ENCODE measurements at places on chromosomes 13 and 19.

DNA sequence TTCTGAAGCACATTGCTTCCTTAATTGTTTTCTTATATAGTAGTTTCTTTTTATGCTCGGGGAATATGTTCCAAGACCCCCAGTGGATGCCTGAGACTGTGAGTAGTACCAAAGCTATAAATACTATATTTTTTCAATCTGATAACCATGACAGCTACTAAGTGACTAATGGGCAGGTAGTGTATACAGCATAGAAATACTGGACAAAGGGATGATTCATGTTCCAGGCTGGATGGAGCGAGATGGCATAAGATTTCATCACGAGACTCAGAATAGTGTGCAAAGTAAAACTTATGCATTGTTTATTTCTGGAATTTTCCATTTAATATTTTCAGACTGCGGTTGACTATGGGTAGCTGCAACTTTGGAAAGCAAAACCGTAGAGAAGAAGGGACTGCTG is 47.9 kb upstream of the OLFM4 start:
- DNase-seq, result no peak

- peak; percentile 76 for DNase-seq
Measured at GRCh38 chr19:46661735-46662592, 982 bp upstream of the DACT3 start.

- no peak for DNase-seq
Measured at GRCh38 chr19:46492841-46493235, 2.8 kb downstream of the PNMA8B start.

DNA sequence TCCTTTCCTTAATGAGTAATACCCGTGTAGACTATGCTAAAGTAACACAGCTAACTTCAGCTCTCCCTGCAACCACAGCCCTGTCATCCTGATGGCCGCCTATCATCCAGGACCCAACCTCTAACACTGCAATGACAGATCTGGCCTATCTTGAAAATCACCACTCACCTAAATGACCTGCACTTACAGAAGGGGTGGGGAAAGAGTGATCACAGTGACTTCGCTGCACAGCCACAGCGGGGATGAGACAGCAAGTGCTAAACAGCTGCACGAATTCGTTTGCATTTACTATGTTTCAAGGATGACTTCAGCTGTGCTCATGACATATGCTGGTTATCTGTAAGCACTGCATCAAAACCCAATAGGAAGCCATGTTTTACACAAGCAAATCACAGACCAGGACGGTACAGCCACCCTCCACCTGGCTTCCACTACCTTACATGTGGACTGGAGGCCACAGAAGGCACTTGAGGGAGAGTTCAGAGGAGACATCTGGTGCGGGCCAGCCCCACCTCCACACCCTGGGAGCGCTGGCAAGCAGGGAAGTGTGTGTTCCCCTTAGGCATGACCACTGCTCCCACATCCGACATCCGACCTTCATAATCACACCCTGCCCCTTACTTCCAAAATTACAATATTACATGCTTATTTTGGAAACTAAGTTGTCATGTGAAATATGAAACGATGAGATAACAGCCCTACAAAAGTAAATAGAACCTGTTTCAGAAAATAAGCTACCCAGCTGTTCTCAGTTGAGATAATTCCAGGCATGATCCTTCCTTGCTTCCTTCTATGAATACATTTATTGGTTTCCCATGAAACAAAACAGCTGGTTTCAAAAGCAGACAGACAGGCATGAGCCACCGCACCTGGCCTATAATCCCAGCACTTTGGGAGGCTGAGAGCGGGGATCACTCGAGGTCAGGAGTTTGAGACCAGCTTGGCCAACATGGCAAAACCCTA is 95.7 kb downstream of the STK24 start:
- peak; percentile 53 for DNase-seq

GRCh38 chr13:20998649-20999415 is 62.6 kb downstream of the LATS2 start:
- no peak for DNase-seq

- no peak for DNase-seq
Measured at GRCh38 chr13:56352361-56352760, 788.4 kb upstream of the PRR20A start.

DNA sequence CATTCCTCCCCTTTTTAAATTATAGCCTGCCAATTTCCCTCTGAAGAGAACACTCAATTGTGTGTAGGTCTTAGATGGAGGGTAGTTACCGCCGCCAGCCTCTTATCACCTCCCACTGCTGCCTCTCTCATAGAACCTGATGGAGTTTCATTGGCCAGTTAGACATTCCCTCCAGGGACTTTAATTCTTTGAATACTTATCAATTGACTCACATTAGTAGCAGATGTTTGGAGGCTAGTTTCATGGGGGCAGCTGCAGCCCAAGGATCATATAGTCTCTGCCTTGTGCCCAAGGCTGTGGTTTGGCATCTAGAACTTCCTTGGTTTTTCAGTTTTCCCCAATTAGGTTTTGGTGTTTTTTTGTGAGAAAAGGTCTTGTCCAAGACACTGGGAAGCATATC is 318.9 kb upstream of the HTR2A start:
- DNase-seq, result no peak

GRCh38 chr19:33273881-33274662 is 28.3 kb downstream of the CEBPA start:
- DNase-seq, result peak; percentile 49

DNA sequence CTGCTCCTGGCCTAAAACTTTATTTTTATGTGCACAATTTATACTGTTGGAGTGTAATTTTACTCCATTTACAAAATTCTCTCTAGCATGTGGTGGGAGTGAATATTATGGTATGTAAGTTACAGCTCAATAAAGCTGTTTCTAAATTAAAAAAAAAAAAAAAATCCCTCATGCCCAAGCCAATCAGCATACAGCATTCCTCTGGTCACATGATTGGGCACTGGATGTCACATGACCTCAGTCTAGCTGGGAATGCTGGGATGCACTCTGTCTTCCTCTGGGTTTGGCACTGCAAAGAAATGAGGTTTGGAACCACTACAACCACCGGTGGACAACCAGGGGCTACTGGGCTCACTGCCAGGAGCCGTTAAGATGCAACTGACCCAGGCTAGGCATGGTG is 67.6 kb downstream of the ZNF557 start:
- no peak for DNase-seq

DNA sequence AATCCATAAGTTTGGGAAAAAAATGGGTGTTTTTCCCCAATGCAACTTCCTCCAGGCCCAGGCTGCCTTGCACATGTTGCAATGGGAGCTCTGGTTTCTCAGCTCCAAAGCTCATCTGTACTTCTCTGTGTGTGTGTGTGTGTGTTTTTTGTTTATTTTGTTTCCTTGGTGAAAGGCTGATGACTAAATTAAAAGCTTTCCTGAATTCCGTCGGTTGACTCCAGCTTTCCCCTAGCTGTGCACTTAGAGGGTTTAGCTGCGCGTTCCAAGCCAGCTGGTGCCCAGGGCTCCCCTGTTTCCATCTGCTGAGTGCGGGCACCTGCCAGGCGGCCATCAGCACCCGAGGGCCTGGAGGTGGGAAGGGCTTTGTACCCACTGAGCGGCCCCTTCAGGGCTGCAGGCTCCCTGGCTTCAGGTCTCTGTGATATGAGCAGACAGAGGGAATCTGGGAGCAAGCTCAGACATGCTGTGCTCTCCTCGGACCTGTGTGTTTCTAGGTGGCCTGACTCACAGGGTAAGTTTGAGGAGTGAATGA is 129.1 kb upstream of the SOX1 start:
- DNase-seq, result no peak

GRCh38 chr19:5143471-5144411 is 174.8 kb downstream of the KDM4B start:
- DNase-seq, result no peak

DNA sequence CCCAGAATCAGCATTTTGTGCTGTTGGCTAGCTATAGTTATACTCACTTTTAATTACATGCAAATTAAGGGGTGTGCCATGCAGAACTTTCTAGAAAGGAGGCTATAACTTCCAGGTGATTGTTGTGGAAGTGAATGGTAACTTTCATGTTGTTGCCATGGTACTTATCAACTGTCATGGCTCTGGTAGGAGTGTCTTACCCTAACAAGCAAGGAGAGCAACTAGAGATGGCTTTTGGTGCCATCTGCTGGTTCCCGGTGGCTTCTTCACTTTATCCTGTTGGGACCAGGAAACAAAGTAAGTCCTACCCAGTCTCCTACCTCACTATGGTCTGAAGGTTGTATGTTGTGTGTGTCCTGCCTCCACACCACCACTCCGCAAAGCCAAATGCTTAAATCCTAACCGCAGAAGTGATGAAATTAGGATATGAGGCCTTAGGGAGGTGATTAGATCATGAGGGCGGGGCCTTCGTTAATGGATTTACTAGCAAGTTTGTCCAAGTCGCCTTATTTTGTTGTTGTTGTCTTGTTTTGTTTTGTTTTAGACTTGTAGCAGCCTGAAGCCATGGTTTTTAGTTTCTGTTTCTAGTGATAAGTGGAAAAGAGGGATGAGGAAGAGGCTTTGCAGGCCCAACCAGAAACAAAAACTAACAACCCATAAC is 22.6 kb downstream of the FBXL12 start:
- DNase-seq, result peak; percentile 87

- no peak for DNase-seq
Measured at GRCh38 chr13:102726430-102726829, 31.6 kb upstream of the METTL21C start.

DNA sequence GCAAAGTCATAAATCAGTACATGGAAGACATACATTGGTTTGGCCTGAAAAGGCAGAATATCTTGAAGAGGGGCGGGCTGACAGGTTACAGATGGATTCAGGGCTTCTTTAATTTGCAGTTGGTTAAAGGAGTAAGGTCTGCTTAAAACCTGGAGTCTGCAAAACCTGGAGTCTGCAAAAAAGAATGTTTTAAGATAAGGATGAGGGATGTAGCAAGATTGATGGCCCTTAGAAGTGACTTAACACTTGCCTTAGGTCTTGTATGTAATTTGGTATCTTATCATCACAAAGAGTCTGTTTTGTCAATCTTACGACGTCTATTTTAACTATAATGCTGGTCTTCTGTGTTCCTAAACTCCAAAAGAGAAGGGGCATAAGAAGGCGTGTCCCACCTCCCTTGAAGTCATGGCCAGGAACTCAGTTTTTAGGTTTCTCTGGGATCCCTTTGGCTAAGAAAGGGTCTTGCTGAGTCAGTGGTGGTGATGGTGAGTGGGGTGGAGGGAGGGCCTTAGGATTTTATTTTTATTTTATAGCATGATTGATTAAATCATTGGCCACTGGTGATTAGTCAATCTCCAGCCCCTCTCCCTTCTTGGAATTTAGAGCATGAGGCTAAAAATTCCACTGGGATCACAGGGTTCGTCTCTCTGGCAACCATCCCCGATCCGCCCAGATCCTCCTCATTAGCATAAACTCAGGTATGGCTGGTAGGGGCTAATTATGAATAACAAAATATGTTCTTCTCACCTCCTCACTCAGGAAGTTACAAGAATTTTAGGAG is 10.1 kb upstream of the HAS1 start:
- no peak for DNase-seq

DNA sequence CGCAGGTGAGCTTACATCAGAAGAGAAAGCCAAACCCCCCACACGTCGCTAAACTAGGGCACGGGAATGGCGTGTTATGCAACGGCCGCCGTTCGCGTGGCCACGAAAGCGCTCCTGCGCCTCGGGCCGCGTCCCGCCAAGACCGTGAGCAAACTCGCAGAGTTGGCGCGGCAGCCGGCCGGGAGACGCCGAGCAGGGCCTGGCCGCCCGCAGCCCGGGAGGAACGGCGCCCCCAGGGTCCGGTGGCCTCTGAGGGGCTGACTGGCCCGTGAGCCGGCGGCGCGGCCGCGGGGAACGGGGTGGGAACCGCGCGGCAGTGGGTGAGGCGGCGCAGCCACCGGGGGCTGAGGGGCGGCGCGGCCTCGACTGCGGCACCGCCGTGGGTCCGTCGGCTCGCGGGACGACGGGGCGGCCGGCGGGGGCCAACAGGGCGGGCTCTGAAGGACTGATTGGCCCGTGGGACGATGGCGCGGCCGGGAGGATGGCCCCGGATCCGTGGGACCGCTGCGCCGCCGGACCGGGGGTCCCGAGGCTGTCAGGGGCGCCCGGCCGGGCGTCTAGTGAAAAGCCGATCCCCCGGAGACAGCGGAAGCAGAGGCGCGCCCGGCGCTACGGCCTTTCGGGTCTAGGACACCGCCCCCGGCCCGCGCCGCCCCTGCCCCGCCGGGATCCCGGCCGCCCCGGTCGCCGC is 903 bp downstream of the LATS2 start:
- DNase-seq, result peak; percentile 7

GRCh38 chr19:28210886-28211285 is 1002.1 kb downstream of the UQCRFS1 start:
- DNase-seq, result no peak

- DNase-seq, result no peak
Measured at GRCh38 chr13:61989978-61990377, 574.3 kb upstream of the PCDH20 start.

DNA sequence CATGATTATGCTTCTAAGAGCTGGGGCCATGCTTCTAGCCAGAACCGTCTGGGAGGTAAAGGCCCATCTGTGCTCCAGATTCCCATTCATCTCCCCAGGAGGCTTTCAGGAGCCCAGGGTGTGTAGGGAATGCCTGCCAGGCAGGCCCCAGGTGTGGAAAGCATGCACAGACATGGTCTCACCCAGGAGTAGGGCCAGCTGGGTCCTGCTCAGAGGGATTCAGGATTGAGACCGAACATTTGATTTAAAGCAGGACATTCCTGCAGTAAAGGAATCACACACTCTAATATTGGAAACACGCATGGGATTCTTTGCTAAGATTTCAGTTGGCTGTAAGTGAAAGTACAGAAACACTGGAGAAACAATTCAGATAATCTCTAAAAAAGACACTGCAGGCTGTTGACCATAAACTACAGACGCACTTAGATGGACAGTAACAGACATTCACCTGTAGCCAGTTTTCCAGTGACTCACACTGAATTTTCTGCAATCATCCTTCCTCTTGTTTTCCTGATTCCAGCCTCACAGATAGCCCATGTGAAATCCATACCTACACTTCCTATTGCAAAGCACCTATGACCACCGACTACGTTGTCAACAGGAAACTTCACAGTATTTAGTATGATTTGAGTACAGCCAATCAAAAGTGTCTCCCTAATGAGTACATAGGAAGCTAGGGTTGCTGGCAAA is 257.8 kb downstream of the TBC1D4 start:
- no peak for DNase-seq

DNA sequence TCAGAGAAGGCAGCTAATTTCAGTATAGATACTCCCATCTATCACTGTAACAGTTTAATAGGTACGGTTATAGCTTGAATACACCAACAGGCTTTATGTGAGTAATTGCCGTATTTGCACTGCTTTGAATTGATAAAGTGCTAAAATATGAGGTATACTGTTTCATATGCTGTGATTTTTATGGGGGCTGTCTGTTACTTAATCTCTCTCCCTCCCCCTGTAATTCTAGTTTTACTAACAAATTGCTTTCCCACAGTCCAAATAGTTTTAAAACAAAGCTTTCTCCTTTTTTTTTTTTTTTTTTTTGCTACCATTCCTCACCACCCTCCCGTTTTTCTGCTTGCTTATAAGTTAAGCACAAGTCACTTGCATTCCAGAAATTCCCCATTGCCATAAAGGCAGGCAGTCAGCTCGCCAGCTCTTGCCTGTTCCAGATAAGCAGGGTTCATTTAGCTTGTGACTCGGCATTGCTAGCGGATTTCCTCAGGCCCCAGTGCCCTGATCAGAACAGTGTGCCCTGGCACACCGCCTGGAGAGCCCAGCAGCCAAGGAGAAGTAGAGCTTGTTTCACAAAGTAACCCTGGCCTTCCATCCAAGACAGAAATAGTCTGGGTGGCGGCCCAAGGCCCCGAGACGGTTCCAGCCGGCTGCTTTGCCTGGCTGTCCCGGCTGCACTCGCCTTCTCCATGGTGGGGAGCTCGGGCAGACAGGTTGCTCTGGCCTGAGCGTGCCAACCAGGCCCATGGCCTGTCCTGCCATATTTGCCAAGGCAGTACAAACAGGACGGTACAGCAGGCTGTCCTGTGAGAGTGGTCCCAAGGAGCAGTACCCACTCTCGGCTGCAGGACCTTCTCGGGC is 43.5 kb upstream of the NPAS1 start:
- DNase-seq, result no peak
